ENCODE measurements at places on chromosomes 6 and 20.
A peak's percentile ranks its signal among the peaks of the same experiment; 100 is the strongest.

DNA sequence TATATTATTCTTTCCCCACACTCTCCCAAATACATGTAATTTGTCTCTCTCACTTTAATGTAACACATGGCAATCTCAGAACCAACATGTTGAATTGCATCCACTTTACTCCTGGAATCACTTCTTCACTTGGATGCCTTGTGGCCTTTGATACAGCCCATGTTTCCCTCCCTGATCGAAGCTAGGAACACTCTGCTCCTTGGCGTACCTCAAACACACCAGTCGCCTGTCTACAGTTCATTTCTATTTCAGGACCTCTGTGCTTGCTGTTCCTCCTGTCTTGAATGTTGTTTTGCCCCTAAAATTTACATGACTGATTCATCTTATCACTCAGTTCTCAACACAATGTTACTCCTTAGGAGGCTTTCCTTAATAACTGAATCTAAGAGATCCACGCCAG, 102.3 kb upstream of the VSTM2L start:
- no peak for DNase-seq

DNA sequence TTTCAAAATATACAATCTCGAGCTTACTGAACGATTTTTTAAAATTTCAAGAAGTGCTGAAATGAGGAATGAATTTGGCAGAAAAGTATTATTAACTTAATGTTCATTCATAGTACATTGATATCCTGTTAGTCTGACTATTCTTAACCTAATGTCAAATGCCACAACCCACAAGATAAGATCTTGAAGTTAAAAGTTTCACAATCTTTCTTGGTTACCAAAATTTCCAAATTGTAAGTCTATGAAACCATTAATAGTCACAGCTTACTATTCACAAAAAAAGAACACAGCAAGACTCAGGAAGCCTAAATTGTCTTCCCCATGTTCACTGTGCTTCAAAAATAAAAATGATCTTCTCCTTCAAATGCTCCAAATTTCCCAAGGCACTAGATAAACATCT, 71.3 kb downstream of the HACE1 start:
- no peak for DNase-seq

- DNase-seq, result no peak
Observed at GRCh38 chr20:51431321-51431720, 111.2 kb downstream of the NFATC2 start.

DNA sequence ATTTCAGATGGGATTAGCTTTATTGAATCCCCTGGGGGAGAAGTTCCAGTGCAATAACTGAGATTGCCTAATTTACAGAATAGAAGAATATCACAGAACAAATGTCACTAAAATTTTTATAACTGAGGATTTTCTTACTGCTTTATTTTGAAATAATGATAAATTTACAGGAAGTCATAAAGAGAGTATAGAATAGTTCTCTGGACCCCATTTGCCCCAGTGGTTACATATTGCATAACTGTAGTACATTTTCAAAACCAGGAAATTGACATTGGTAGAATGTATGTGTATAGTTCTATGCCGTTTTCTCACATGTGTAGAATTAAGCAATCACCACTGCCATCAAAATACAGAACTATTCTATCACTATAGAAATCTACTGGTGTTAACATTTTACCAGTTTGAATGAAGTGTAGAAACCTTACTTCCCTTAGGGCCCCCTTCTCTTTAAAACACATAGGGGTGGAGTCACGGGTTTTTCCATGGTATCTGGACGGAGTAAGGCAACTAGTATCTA, 18.3 kb downstream of the KIF6 start:
- DNase-seq, result no peak

DNA sequence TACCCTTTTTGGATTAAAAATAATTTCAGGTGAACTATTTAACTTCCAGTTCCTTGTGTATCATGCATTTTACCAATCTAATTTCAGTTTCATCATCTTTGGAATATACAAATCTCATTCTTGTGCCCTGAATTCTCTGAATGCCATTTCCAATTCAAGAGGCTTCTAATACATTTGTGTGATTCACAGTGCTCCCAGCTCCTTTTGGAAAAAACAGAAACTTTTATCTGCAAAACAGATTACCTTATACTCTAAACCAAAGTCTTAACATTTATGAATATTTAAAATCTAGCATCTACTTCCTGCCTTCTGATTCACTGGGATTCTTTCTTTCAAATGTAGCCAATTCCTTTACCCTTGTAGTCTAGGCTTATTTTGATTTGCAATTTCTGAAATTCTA, 11.1 kb upstream of the PEX7 start:
- DNase-seq, result no peak

DNA sequence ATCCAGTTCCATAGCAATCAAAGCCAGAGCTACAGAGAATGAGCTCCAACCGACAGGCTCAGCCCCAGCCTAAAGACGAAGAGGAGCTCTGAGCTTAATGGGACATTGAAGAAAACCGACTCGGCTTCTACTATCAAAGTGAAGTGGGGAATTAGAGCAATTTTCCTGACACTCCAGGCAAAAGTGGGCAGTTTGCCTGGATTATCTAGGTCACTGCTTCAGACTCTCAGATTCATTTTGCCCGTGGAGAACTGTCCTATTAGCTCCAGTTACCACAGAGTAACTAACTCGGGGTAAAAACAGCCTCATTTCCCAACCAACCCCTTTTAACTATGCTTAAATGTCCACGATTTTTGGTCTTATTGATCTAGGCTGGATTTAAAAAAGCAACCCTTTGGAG, 592.1 kb upstream of the NRSN1 start:
- DNase-seq, result no peak

DNA sequence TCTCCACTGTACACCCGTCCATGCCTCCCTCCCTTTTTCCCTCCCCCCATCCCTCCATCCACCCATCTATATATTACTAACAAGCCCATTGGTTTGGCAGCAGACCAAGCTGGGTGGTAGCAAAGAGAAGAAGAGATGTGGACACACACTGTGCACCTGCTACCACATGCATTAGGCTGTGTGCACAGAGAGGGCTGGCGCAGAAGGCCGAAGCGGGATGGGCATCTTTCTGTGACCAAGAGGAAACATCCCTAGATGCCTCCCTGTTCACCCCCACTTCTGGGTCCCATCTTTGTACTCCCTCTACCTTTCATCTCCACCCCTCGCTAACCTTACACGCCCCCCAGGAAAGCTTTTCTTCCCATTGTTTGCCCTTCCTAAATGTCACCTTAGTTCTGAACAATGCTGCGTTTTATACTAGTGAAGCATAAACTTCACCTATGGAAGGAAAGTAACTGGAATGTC, 64.9 kb upstream of the AFDN start:
- DNase-seq, result no peak

- no peak for DNase-seq
Observed at GRCh38 chr6:168638468-168639271, 197.7 kb downstream of the SMOC2 start.

DNA sequence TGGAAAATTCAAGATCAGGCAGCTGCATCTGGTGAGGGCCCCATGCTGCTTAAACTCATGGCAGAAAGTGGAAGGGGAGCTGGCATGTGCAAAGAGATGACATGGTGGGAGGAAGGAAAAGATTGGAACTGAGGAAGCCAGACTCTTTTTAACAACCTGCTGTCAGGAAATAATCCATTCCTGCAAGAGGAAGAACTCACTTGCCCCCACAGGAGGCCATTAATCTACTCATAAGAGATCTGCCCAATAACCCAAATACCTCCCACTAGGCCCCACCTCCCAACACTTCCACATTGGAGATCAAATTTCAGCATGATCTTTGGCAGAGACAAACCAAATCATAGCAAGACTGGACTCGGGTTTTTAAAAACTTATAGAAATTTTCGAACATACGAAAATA, 200.5 kb upstream of the KCNQ5 start:
- DNase-seq, result no peak

- DNase-seq, result no peak
Observed at GRCh38 chr20:2871661-2872458, 1.4 kb upstream of the PTPRA start.

GRCh38 chr6:88574031-88574430, 389.4 kb downstream of the RNGTT start:
- DNase-seq, result no peak

DNA sequence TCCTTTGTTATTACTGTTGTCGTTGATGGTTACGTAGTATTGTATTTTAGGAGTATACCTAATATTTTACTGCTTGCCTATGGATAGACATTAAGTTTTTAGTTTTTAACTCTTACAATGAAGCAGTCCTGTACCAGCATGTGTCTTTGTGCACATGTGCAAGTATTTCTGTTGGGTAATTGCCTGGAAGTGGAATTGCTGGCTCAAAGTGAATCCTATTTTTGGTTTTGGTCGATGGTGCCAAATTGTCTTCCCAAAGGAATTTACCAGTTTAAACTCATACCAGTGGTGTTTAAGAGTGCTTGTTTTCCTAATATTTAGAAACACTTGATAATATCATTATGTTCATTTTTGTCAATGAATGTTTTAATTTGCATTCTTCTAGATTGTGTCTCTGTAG, 75.5 kb downstream of the ANKS1A start:
- no peak for DNase-seq

- DNase-seq, result no peak
Observed at GRCh38 chr20:61753316-61753942, 312.3 kb downstream of the TAF4 start.

GRCh38 chr20:58109126-58109880, 119.2 kb downstream of the ANKRD60 start:
- DNase-seq, result no peak

- peak; percentile 29 for DNase-seq
Observed at GRCh38 chr6:110101885-110102284, 77.6 kb downstream of the WASF1 start.

GRCh38 chr6:154580397-154581135, 70.1 kb upstream of the CNKSR3 start:
- no peak for DNase-seq

DNA sequence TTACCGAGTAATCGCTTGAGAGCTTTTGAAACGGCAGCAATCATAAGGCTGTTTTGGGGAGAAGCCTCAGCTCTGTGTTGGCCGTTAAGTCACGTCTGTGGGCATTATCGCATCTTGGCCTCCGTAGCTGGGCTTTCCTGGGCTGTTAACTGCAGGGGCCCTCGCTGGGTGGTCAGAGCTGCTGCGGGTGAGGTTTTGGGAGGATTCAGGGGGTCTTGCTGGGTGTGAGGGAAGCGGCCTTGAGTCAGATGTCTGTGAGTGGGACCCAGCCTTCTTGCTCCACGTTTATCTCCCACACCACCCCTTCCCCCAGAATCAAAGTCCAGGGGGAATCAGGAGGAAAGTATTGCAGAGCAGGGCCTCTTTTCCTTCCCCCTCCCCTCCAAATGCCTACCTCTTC, 3.2 kb upstream of the APCDD1L start:
- no peak for DNase-seq

GRCh38 chr20:48724891-48725554, 102.8 kb downstream of the PREX1 start:
- no peak for DNase-seq

DNA sequence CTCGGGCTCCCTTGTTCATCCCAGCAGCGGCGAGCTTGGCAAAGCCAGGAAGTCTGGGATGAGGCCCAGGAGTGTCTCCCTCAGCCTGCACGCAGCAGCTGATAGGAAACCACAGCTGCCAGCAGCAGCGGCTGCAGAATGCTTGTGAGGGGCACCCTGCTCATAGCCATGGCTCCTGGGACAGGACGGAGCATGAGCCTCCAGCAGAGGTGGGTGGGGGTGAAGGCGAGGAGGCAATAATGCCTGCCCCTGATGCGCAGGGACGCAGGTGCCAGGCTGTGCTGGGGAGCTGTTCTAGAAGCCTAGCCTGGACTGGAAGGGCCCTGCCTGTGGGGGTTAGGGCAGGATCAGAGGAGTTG, 157.9 kb downstream of the CD83 start:
- DNase-seq, result no peak

GRCh38 chr6:73932866-73933265, 236.9 kb downstream of the CD109 start:
- DNase-seq, result no peak

DNA sequence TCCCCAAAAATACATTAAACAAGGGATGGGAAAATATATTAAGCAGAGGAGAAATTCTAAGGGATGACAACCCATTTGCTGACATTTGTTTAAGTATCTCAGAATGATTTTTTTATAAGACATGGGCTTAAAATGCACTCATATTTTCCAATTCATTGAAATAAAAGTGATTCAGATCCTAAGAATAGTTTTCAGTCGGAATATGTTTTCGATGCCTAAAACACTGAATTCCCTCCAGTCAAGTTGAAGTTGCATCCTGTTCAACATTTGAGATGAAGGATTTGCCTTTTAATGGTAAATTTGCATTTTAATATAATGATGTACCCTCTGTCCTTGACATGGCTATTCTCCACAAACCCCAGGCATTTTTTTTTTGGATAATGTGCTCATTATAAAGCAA, 79.3 kb downstream of the PTCHD4 start:
- DNase-seq, result no peak

GRCh38 chr20:56764671-56765070, 135.6 kb downstream of the TFAP2C start:
- DNase-seq, result no peak

GRCh38 chr6:92114797-92115196, 1304.6 kb downstream of the EPHA7 start:
- DNase-seq, result no peak

DNA sequence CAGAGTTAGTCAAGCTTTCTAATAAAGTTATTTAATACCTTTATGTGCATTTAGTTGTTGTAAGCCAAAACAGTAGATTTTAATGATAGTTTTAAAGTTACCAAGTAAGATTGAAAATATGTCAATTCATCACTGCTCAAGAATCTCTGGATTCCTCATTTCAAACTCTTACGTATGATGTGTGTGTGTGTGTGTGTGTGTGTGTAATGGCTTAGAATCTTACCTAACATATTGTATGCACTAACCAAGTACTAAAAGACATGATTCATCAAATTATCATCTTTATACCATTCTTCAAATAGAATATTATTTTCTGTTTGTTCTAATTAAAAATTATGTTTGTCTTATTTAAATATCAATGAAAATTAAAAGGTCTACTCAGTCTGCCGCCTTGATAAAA, 41.5 kb upstream of the ZNF337 start:
- DNase-seq, result no peak

DNA sequence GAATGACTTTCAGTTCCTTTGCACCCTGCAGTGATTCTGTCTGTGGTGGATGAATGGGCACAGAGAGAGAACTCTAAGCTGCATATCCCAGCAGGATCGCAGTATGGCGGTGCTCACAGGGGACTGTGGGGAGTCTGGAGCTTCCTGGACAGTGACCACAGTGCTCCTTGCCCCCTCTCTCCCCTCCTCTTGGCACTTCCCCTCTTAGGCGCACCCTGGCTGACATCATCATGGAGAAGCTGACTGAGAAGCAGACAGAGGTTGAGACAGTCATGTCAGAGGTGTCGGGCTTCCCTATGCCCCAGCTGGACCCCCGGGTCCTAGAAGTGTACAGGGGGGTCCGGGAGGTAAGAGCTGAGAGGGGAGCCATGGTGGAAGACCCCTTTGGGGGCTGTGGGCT, 8.6 kb downstream of the BYSL start:
- no peak for DNase-seq

DNA sequence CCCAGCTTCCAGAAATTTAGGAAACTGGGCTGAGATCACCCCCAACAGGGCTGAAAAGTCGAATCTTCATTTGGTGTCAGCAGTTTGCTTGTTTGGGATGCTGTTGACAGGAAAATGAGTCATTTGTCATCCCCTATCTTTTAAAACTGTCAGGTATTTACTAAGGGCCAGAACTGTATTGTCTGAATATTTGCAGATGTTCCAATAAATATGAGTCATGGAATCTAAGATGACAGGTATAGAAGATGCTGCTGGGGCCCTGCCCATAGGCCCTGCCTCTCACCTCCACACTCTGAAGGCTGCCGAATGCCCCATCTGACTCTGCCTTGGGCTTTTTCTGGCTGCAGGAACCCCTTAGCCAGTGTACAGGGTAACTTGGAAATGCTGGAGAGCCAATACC, 3.9 kb downstream of the ETV7 start:
- no peak for DNase-seq
